Foreskin melanocyte (primary cell): ENCODE measurements at places on chromosomes 3 and 15.

DNA sequence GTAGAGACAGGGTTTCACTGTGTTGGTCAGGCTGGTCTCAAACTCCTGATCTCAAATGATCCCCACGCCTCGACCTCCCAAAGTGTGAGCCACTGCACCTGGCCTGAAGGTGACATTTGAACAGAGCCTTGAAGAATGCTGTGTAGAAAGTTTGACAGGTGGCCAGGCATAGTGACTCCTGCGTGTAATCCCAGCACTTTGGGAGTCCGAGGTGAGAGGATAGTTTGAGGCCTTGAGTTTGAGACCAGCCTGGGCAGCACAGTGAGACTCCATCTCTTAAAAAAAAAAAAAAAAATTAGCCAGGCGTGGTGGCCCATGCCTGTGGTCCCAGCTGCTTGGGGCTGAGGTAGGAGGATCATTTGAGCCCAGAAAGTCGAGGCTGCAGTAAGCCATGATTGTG lies 1.5 kb downstream of the IQGAP1 start:
- DNase-seq = no peak

DNA sequence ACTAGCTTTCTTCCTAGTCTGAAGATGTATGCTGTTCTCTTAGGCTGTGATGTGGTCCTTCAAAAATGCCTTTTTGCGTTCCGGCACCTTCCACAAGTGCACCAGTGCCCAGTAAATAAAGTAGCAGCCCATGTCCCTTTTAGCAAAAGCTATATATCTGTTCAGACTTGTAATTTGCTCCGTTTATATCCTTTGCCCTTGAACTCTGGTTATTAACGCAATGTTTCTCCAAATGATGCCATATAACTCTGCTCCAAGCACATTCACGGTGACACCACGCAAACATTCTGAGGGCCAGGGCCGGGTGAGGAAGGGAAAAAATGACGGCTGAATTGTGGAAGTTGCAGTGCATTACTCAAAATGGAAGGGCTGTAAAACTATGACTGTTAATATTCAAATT lies 1001.1 kb upstream of the NR2F2 start:
- no peak for DNase-seq

DNA sequence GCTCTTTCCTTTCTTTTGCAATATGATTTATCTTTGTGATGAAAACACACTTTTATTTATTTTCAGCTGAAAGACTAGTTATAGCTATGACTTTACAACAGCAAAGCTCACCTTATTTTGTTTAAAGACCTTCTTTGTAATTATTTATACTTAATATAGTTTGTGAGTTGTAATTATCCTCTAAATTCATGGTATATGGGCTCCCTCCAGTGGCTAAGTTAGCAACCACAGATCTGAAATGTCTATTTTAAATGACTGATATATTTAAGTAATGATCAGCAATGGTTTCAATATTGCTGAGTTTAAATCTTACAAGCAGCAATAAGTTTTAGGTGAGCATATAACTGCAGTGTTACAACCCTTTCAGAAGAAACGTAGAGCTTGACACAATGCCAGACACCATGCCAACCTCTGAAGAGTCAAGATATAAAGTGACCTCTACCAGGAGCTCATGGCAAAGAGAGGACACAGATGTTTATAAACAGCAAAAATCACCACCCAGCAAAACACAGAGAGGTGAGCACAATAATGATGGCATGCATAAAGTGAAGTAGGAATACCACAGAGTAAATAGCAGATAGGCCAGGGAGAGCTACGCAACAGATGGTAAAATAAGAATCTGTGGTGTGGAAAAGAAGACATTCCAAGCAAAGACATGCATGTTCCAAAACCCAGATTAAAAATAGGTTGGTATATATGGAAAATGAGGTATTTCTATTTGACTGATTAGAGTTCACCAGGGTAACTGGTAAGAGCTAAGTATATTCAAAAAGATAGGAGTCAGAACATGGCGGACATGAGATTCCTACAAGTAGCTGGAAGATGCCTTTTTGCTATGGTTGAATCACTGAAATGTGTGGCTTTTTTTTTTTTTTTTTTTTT lies 143.7 kb upstream of the ZNF385D start:
- no peak for DNase-seq

- DNase-seq = no peak
Observed at GRCh38 chr3:36362216-36362615, 18.1 kb upstream of the STAC start.

GRCh38 chr3:185488465-185488864 lies 10.4 kb downstream of the TMEM41A start:
- no peak for DNase-seq

GRCh38 chr3:111715911-111716523 lies 120.9 kb upstream of the ZBED2 start:
- DNase-seq = peak; percentile 39

GRCh38 chr3:86251781-86252180 lies 739.2 kb downstream of the VGLL3 start:
- DNase-seq = no peak

DNA sequence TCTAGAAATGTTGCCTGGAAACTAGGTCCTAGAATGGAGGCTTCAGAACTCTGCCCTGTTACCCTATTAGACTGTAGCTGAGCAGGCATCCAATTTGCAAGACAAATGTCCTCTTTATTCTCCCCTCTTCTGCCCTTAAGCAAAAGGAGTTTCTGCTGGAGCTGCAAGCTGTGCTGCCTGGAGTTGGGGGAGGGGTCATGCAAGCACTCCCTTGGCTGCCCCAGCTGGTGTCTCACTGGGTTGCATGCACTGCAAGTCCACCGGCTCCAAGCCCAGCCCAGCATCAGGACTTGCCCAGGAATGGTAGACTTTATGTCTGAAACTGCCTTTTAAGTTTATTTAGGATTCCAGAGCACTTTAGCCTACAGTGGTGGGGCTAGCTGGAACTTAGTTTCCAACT lies 15.7 kb upstream of the RBP2 start:
- peak; percentile 4 for DNase-seq

DNA sequence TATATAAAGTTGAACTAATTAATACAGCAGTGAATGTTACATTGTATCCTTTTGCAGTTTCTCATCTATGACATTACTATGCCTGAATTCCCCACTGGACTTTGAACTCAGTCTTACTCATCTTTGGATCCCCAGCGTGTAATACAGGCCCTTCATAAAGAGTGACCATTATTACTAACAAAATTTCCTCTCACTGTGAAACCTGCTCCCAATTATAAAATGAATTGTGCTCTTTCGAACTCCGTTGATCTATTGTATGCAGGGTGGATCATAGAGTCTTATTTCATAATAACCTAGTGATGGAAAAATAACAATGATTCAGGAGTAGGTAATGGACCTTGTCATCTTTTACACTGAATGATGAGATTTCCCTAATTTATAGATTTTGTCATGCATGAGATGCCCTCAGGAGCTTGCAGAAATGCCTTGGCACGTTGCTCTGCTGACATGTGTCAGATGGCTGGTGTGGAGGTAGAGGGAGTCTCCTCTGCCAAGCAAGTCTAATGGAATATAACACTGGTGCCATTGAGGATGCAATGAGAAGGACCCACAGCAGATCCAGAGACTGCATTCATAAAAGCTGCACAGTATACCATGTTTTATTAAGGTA lies 25.5 kb downstream of the B3GNT5 start:
- DNase-seq = no peak

GRCh38 chr3:119657887-119658702 lies 2.3 kb downstream of the POPDC2 start:
- DNase-seq = no peak

DNA sequence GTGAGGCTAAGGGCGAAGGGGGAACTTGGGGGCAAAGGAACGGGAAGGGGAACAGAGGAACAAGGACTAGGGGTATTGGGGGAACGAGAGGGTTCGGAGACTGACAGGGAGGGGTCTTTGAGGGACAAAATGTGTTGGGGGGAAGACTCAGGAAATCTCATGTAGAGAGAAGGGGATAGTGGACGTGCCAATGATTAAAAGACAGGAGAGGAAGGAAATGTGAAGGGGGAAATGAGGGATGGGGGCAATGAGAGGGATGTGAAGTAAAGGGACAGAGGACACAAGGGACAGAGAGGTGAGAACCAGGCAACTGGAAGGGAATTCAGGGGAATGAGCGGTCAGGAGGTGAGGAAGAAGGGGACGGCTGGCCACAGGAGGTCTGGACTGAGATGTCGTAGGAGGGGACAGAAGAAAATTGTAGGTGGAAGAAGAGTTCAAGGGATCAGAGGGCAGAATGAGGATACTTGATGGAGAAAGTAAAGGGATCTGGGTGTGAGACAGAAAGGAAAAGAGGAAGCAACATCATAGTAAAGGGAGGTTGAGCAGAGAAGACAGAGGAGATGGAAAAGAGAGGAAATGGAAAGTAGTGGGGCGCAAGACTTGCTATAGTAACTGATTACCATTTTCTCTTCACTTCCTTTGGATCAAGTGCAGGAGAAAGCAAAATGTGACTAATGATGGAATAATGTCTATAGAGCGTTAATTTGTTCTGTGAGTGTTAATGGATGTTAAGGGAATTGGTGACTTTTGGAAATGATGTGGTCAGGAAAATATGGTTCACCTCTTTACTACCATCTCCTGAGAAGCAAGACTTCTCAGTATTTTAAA lies 749 bp downstream of the RAB8B start:
- no peak for DNase-seq

DNA sequence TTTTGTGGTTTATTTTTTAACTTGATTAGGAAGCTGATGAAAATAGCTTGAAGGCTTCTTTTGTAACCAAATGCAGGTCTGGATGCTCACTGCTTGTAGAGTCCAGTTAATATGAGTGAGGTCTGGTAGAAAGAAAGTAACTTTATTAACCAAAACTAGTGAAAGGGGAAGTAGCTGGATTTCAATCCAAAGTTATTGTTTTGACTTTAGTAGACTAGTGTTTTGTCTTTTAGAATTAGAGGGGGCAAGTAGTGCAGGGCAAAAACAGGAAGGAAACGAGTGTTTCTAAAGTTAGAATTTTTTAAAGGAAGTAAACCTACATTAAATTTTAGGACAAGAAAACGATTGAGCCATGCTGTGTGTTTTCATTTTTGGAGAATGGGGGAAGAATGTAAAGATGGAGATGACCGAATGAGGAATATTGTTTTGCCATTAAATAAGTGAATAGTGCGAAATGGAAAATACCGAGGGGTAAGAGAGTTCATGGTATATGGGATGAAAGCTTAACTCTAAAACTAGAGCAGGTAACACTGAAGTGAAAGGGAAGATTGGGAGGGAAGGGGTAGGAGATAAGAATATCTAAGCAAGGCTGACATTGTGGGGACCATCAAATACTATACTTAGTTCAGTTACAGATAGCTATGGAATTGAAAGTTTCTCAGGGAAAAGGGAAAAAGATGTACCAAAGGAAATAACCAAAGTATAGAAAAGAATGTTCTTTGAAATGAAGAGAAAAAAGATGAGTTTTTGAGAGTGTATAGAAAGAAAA lies 40.0 kb downstream of the USP3 start:
- DNase-seq = no peak

- no peak for DNase-seq
Observed at GRCh38 chr3:47024932-47025331, 45.5 kb downstream of the NBEAL2 start.

DNA sequence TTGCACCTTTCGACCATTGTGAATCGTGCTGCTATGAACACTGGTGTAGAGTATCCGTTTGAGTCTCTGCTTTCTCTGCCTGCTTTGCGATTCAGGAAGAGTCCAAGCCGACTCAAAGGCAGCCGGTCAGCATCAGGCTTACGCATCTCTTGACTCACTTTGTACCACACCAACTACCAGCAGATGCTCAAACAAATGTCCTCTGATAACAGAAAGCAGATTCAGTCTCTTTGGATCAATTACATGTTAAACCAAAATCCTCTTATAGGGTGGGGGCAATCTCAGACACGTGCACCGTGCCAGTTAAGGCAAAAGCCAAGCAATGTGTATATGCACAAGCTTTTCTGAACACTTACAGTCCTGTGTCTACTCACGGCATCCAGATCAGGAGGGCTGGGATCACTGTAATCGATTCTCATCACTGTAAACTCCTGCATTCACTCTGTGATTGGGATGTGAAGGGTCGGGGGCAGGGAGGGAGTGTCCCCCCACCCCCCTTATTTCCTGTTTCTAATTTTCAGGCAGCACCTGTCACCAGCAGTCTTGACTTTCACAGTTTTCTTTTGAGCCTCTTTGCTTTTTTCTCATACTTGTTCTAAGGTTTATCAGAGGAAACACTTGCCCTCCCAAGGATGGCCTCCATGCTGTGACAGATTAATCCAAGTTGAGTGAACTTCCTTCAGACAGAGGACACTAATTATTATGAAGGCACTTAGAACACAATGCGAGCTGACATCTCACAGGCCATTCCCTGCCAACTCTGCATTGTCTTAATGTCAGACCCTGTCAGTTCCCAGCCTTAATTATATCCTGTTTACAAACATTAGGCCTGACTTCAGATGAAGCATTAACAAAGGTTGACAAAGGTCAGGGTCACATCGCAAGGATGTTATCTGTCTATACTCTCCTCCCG lies 153.5 kb downstream of the MECOM start:
- DNase-seq = no peak

GRCh38 chr15:48577469-48577868 lies 68.0 kb downstream of the FBN1 start:
- no peak for DNase-seq

DNA sequence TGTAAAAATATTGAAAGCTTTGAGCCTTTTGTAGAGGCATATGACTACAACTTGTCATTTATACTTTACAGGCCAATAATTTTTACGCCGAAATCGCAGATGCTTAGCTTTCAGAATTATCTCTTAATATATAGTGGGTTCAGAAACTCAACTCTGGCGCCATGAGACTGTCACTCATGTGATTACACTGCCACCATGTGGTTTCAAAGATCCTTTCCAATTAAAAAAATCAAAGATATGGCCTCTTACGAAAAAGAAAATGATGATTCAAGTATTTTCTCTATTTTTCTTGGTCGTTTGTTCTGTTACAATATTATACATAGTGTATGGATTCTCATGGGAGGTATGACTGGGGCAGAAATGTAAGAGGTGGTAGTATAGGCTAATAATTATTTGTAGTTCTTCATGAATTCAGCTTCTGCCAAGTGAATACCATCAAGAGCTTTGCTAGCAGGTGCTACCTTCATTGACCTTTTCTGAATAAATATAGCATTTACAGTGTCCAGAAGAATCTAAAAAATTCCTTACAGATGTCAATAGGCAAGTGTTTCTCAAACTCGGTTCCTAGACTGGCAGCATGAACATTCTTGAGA lies 751.7 kb upstream of the GOLIM4 start:
- peak; percentile 22 for DNase-seq
